ENCODE measurements at places on chromosomes 1 and 21. TPM values are rescaled to one million over a fixed set of nuclear protein-coding genes. Genes with fewer than 3 reads are reported as not detected.

GRCh38 chr1:224113545-224113917 lies 380 bp upstream of the FBXO28 start:
- no peak for DNase-seq

GRCh38 chr1:209589440-209589839 lies 5.9 kb downstream of the CAMK1G start:
- no peak for DNase-seq

DNA sequence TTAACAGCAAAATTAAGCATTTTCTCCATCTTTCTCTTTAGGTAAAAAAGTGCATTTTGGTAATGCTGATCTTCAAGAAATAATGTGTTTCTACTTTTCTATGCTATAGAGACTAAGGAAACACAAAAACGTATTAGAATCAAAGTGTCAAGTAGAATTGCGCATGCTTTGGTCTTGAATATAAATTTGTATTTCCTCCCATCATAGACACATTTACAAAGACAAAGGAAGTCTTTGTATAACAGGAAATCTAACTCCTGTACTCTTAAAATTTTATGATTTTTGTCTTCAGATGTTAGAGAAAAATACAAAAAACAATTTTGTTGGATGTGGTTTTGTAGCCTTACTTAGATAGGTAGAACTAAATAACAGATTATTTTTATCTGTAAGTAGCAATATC lies 1299.4 kb downstream of the NCAM2 start:
- DNase-seq, result no peak

- DNase-seq, result no peak
Measured at GRCh38 chr1:16115468-16115983, 40.3 kb downstream of the EPHA2 start.

- no peak for DNase-seq
Measured at GRCh38 chr1:112397841-112398240, 1.8 kb downstream of the CTTNBP2NL start.

GRCh38 chr1:210944252-210944651 lies 189.7 kb downstream of the KCNH1 start:
- DNase-seq, result no peak

Gene KCNJ10
- 1.6 TPM for total RNA-seq

Gene RPS6KA1
- 4.2 TPM for total RNA-seq

Gene SPRR2F
- total RNA-seq, result not detected

Gene CRYAA
- total RNA-seq, result not detected

Measured in occipital lobe (tissue), 3 donors.